H7 (cell line): ENCODE measurements at places on chromosomes 3 and 15. TPM values are rescaled to one million over a fixed set of nuclear protein-coding genes. Genes with fewer than 3 reads are reported as not detected.

- peak; percentile 90 for DNase-seq
These were observed 680 bp downstream of the SMARCC1 start for GRCh38 chr3:47780741-47781684.

- DNase-seq, result peak; percentile 87
These were observed 824 bp upstream of the CILP start for GRCh38 chr15:65212097-65212496.

CCR3 gene
- not detected in 2 replicates for total RNA-seq

RMDN3 gene
- 9.6 and 14.2 TPM in 2 replicates for total RNA-seq

- no peak for DNase-seq
These were observed 528.8 kb upstream of the NAALADL2 start for GRCh38 chr3:174330303-174330702.

DNA sequence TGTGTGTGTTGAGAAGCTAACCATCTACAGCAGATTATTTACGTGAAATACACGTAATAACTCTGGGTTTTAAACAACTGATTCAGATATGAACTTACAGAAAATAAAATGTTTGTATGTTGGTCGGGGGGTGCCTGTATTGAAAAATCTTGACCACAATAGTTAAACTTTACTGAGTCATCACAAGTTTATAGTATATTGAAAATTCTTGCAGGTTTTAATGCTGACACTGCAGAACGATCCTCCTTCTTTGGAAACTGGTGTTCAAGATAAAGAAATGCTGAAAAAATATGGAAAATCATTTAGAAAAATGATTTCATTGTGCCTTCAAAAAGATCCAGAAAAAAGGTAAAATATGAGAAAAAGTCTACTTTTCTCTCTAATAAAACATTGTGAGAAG is 41.3 kb upstream of the SLC22A13 start:
- DNase-seq, result no peak

DNA sequence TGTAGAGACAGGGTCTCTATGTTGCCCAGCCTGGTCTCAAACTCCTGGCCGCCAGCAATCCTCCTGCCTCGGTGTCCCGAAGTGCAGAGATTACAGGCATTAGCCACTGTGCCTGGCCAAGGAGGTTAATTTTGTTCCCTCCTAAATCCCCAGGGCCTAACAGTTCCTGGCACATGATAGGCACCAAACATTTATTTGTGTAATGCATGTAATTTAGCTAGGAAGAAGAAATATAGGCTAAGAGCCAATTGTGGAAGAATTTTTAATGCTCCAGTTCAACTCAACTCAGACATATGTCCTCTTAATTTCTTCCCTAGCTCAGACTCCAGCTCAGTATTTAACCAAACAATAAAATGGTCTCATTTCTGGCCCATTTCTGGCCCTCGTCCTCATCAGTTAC is 7.7 kb upstream of the ZNF592 start:
- no peak for DNase-seq

DNA sequence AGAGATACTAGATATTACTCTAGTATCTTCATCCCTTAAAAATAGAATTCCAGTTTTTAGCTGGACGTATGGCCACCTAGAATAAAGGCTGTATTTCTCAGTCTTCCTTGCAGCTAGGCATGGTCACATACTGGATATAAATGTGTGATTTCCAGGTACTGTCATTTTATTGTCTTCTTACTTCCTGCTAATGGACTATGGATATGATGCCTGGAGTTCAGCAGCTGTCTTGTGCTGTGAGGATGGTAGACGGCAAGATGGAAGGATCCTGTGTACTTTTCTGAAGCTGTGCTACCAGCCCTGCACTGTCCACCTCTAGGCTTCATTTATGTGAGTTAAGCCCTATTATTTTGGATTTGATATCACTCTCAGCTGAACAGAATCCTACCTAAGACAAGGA is 83.4 kb downstream of the EBLN2 start:
- no peak for DNase-seq
